ENCODE measurements at places on chromosomes 12 and 14.
A peak's percentile ranks its signal among the peaks of the same experiment; 100 is the strongest.

GRCh38 chr12:5248230-5248629 is 183.7 kb upstream of the NTF3 start:
- DNase-seq: no peak

GRCh38 chr12:66668311-66668710 is 10.6 kb downstream of the GRIP1 start:
- no peak for DNase-seq

DNA sequence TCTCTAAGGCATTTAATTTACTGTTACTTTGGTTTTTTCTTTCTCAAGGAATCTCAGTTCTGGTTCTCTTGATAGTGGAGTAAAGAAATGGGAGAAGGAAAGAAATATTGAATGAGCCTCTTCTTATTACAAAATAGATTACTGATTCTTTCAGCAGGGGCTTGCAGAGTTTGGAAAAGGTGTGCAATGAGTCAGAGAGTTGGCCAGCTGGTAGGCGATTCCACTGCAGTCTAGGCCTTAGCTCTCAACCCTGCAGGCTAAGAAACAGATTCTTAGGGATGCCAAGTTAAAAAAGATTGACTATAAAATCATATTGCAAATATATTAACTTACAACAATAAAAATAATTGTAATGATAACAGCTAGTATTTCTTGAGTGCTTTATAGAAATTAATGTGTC is 25.8 kb downstream of the NR1H4 start:
- no peak for DNase-seq

DNA sequence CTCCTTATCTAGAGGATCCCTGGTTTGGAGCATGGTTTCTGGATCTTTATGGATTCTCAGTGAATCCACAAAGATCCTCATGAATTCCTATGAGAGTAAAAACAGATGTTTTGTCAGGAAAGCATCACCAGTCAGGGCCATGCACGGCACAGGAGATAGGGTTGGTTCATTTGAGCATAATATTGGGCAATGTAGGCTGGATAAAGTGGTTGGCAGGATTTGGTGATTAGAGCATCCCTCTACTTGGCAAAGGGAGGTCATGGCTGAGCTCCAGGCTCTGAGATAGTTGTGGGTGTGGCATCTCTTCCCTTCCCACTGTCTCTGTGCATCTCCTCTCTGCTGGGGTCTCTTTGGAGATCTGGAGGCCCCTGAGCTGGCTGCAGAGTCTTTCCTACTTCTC is 149.8 kb downstream of the DACT1 start:
- DNase-seq: no peak

DNA sequence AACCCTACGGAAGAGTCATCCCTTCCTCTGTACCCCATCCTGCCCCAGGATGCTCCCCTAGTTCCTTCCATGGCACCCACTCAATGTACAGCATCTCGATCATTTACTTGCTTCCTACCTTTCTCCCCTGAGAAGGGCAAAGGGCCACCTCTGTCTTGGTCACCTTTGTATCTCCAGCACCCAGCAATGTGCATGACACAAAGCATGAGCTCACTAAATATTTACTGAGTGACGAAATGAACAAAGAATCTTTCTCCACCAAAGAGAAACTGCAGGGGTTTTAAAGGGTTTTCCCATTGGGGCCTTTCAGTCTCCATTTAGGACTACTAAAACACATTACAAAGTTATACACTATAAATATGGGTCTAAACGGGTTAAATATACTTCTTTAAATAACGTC is 30.6 kb downstream of the ATG14 start:
- no peak for DNase-seq

GRCh38 chr12:65628061-65628460 is 196.2 kb upstream of the HMGA2 start:
- no peak for DNase-seq

GRCh38 chr12:56678852-56679251 is 9.2 kb downstream of the PTGES3 start:
- no peak for DNase-seq

GRCh38 chr14:95421741-95422140 is 94.7 kb downstream of the SYNE3 start:
- DNase-seq: no peak

DNA sequence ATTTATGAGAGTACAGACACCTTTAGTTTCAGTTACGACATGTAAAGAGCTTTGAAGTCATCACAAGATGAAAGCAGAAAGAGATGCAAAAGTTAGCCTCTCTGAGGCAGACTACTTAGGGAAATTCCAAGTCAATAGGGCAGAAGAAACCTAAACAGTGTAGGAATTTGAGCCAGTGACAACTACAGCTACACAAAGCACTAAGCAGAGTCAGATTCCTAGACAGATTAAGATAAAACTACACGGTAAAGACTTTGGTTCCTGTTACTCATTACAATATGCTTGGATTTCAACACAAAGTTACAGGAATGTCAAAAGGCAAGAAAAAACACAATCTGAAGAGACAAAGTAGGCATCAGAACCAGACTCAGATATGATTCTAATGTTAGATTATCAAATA is 1302.3 kb downstream of the FSCB start:
- DNase-seq: no peak

- DNase-seq: no peak
Measured at GRCh38 chr12:13918897-13919296, 62.5 kb downstream of the GRIN2B start.

DNA sequence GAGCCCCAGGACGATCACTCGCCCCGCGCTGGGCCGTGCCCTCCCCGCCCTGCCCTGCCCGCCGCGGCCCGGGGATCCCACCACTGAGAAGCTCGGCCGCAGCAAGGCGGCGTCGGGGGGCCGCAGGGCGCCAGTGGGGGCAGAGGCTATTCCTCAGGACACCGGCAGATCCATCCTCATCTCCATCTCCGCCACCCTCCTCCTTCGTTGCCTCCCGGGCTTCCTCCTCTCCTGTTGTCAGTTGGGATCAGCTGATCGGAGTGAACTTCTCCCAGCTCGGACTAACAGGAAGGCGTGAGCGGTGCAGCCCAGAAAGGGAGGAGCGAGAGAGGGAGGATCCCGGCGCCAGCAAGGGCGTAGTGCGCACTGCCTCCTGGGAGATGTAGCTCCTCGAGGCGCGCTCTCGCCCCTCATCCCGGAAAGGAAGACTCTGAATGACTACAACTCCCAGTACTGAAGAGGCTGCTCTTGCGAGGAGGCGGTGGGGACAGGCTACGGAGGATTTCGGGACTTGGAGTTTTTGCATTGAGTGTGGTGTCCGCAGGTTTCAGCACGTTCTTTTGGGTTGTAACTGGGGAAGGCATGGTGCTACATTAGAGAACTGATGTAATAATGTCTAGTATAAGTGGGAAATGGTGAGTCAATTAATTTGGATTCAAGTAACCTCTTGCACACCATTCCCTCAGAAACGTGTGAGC is at the start of gene ZFYVE1:
ZFYVE1 (minus strand) TSS at position 262 of the 698 bp plus-strand sequence. CDS start 2,598 bp downstream, outside the sequence.
- DNase-seq: peak; percentile 74

GRCh38 chr14:51305751-51306150 is 65.7 kb downstream of the TMX1 start:
- no peak for DNase-seq

DNA sequence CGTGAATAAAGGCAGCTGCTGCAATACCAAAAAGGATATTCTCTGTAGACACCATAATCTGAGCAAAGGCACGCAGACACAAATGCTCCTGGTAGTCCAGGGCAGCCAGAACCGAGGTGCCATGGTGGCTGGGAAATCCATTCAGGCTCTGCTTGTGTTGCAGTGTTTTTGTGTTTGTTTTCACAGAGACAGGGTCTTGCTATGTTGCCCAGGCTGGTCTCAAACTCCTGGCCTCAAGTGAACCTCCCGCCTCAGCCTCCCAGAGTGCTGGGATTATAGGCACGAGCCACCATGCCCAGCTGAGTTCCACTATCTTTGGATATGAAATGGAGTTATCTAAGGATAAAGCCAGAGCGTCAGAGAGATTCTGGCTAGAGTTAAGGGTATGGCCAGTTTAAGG is 39.8 kb downstream of the DCAF4 start:
- DNase-seq: no peak

DNA sequence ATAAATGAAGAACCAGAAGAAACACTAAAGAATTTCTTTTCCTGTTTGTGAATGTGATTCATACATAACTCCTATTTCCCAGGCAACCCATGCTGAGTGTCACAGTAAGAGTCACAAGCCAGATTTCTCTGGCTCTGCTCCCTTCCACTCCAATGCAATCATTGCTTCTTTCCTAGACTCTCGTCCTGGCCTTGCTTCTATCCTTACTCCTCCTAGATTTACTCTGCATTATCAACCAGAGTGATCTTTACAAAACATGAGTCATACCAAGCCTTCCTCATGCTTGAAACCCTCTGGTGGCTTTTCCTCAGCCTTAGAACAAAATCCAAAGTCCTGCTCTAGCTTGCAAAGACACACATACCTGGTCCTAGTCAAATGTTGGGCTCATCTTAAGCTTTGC is 13.3 kb downstream of the IL22 start:
- DNase-seq: no peak

- DNase-seq: no peak
Measured at GRCh38 chr12:108634341-108634751, 652 bp upstream of the SELPLG start.

DNA sequence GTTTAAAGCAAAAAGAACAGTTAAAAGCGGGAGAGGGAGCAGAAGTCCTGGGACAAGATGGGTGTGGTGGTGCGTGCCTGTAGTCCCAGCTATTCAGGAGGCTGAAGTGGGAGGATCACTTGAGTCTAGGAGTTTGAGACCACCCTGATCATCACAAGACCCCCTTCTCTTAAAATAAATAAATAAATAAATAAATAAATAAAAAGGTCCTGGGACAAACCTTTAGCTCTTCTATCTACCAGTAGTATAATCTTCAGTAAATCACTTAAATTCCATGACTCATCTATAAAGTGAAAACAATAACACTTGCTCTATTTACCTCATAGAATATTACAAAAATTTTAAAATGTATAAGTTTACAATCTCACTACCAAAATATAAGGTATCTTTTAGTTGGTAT is 5.8 kb downstream of the RACGAP1 start:
- DNase-seq: no peak

DNA sequence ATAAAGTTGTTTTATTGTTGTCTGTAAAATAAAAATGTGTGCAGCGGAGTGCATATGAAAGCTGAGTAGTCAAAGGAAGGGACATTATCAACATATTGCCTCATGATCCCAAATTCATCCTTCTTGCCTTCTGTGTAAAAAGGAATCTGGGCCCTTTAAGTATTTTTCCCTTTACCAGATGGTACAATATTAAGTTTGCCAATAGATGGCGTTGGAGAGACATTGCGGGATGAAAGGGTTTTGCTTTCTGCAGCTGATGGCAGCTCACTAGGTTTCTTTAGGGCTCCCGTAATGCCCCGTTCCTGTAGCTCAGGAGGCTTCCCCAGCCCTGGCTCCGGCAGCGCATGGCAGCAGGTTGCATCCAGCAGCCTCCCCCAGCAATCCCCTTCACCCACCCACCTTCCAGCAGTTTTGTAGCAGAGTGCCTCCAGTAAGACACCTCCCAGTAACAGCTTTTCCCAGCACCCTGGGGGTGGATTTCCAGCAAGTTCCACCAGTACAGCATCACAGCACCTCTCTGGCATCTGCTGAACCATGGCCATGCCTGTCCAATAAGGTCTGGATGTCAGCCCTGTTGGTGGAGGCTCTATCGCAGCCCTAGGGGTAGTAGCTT is 354.4 kb downstream of the MED13L start:
- DNase-seq: no peak

DNA sequence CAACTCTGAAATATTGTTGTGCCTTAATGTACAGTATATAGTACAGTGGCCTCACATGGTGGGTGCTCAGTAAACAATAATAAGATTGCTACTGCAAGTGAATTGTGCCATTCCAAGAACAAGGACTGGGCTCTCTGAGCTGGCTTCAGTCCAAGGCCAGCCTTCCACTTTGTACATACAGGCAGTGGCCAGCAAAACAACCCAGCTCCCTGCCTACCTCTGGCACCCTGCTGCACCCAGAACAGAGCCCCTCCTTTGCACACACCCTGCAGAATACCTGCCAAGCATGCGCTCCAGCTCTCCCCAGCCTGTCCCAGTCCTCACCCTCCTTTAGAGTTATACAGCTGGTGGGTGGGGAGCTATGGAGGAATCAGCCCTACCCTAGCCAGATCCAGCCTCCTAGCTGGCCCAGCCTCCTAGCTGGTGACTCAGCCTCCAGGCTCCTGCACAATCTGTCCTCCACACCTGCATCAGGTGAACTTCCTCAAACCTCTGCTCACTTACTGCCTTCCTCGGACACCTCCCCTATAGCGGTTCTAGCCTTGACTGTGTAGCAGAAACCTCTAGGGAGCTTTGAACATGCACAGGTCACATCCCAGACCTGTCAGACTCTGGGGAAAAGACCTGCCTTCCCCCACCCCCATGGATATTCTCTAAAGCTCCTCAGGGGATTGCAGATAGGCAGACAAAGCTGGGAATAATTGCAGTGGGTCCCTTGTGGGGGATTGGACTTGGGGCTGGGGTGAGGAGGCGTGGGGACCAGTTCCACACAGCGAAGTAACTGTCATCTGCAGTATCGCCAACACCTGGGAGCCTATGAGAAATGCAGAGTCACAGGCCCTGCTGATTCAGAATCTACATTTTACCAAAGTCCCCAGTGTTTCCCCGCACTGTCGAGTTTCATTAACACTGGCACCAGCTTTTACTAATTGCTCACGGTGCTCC is 17.9 kb downstream of the ZDHHC22 start:
- no peak for DNase-seq

- no peak for DNase-seq
Measured at GRCh38 chr12:44848703-44849085, 27.4 kb downstream of the NELL2 start.

DNA sequence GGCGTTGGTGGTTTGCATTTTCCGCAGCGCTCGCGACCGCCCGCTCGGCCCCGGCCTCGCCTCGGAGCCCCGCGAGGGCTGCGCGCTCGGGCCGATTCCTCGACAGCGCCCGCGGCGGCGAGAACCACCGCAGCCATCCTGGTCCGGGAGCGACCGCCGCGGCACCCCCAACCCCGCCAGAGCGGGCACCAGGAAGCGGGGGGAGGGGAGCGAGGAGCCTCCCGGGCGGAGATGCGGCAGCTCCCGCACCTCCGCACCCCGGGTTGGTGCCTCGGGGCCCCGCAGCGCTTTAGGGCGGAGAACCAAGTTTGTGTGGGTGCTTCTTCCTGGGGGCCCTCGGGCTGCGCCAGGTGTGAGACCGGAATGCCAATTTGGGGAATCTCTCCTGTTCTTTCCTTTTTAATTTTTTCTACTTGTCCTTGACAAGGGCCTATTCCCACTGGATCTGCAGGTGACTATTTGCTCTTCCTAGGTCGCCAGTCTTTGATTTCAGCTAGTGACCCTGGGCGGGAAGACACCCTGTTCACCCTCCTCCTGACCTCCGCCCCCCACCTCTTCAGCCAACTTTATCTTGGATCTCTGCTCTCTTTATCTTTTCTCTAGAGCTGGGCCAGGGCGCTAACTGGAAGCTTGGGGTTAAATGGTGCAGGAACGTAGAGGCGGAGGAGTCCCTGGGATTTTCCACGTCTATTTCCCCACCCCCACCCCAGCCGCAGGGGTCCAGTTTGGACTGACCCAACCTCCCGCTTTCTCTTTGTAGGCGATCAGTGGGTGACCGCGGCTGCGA is at the start of gene SOCS2:
SOCS2 (plus strand) TSS at position 751 of the 787 bp plus-strand sequence. CDS start 223 bp downstream, outside the sequence.
- DNase-seq: no peak

- DNase-seq: no peak
Measured at GRCh38 chr14:106222731-106223130, 696.3 kb downstream of the TMEM121 start.

- DNase-seq: no peak
Measured at GRCh38 chr12:32061033-32061432, 45.6 kb upstream of the BICD1 start.

GRCh38 chr14:102798926-102799325 is 21.7 kb downstream of the TRAF3 start:
- DNase-seq: no peak

GRCh38 chr12:93167331-93167730 is 210.4 kb upstream of the NUDT4 start:
- no peak for DNase-seq

GRCh38 chr14:89827265-89827664 is 127.3 kb downstream of the EFCAB11 start:
- no peak for DNase-seq

Data from stimulated activated CD4-positive, alpha-beta T cell treated with anti-CD3 and anti-CD28 coated beads, Interleukin-15, amount 100 ng/mL, for 1 hour (primary cell).